H4 (cell line): ENCODE measurements at places on chromosomes 5 and 9.

DNA sequence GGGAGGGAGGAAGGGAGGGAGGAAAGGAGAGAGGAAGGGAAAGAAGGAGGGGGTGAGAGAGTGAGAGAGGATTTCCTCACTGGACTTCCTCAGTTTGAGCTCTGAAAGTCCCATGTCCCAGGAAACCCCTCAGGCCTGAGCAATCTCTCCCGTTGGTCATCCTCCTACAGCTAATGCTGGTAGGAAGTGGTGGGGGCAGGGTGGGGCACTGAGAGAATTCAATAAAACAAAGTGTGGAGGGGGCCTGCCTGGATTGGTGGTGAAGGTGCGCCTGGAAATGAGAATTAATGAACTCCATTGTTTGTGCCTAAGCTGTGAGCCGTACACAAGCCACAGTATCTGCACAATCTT lies 195.0 kb downstream of the RGS3 start:
- no peak for DNase-seq

GRCh38 chr5:143274952-143275351 lies 128.5 kb downstream of the NR3C1 start:
- no peak for DNase-seq

DNA sequence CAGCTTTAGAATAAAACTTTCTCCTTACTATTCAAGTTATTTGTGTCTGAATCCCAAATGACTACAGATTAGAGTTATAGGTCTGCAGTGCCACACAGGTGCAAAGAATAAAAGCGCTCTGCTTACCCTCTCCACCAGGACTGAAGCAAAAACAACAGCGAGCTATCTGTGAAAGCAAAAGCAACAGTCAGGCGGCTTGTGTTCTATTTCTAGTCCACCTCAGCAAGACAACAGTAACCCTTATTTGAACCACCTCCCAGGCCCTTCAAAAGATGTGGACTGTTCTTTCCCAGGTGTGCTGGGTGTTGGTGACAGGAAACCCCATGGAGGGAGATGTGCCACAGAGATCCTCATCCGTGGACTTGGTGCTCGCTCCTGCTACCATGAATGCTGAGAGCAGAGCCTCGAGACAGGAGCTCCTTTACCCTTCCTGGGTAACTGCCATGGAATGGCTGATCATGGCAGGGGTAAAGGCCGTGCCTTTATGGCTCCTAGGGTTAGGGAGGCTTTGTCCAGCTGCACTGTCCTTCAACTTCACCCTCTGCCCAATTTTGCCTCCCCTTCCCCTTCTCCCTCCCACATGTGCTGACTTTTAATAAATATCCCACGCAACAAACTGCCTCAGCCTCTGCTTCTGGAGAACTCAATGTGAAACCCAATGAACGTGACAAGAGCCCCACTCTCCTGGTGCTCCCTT lies 108.6 kb downstream of the SERINC5 start:
- no peak for DNase-seq

- peak; percentile 72 for DNase-seq
These were observed 121.3 kb downstream of the LHFPL2 start for GRCh38 chr5:78527054-78527859.

DNA sequence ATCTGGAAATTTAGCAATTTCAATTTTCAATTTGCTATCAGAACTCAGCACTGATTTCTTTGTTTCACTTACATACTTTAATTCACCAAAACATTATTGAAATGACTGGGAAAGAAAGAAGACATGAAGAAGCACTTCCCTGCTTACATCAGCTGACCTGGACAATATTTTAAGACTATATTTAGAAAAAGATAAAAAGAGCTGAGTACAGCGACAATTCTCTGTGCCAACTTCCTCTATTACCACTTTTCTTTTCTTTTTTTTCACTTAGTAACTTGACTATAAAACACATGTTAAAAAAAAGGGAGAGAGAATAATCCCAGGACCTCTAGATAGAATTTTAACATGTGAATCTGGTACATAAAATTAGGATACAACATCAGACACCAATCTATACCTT lies 35.6 kb downstream of the MEF2C start:
- DNase-seq = no peak

DNA sequence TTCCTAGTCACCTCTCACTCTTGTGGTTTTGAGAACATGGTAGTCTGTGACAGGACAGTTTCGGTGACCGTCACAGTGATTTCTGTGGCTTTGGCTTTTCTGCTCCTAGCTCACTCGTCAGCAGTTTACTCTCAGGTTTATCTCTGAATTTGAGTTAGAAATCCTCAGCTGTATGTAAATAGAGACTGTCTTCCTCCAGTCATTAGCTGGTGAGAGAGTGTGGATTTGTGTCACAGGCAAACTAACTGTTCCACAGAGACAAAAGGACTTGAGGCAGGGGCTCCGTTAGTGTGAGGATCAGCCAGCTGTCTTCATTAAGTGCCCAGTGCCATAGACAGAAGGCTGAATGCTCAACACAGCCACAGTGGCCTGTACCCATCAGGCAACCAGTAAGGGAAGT lies 131.4 kb downstream of the CD180 start:
- DNase-seq = no peak

DNA sequence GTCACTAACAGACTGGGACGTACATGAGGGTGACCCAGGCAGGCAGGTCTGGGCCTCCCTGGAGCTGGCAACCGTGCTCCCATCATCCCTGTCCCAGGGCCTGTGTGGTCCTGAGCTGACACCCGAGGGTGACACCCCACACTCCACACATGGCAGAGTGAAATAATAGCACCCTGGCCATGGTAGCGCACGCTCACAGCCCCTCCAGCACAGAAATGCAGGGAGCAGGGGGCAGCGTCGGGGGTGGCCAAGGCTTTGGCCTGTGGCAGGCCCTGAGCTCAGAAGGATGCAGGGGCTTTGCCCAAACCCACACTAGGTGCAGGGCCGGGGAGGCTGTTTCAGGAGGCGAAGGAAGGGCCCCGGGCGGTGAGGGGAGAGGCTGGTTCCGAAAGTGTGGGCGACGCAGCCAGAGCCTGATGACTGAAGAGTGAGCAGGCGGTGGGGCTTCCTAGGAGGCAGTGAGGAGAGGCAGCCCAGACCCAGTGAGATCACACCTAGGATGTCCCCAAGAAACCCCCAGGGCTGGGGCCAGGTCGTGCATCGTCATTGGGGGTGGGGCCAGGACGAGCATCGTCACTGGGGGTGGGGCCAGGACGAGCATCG lies 12.9 kb downstream of the OR2V2 start:
- DNase-seq = peak; percentile 74

- DNase-seq = no peak
These were observed 35.2 kb downstream of the NEK6 start for GRCh38 chr9:124292696-124293593.

- DNase-seq = no peak
These were observed 59.4 kb upstream of the NEK6 start for GRCh38 chr9:124198331-124198730.

GRCh38 chr5:43304525-43304924 lies 8.7 kb downstream of the HMGCS1 start:
- no peak for DNase-seq

- no peak for DNase-seq
These were observed 90.4 kb downstream of the LHX2 start for GRCh38 chr9:124101969-124102345.

DNA sequence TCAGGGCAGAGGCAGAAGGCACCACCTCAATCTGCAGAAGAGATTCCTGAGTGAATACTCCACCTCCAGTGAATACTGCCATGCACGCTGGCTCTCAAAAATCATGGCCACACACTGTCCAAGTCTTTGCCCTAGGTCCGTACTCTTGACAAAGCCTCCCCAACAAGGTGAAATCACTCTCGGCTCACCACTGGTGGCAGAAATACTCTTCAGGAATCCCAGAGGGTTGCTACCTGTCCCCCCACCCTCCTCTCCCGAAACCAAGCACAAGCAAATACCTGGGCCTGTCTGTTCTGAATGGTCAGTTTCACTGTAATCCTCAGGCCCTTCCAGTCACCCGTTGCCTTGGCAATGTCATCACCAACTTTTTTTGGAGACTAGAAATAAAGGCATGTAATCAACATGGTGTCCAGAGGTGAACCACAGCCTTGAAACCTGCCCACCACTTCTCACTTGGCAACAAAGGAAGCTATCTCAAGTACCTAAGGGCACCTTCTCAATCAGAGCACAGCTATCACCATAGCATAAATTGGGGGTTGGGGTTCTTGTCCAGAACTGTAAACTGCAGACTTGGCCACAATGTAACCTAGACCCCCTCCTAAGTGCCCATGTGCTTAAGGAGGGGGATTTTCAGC lies 1.8 kb downstream of the RPL12 start:
- no peak for DNase-seq
